ENCODE measurements at places on chromosomes 6 and 20. TPM values are rescaled to one million over a fixed set of nuclear protein-coding genes. Genes with fewer than 3 reads are reported as not detected.

The TRIM15 gene
- total RNA-seq = 2.2 TPM

The PRND gene
- not detected for total RNA-seq

The UBD gene
- total RNA-seq = 33.5 TPM

The PLCB1 gene
- 107 TPM for total RNA-seq

The TRIM40 gene
- not detected for total RNA-seq

The FKBP1C gene
- 0.25 TPM for total RNA-seq

The SIRPB1 gene
- 8.2 TPM for total RNA-seq

The PNPLA1 gene
- total RNA-seq = 0.19 TPM

The TREM1 gene
- 1.4 TPM for total RNA-seq

The SLC32A1 gene
- not detected for total RNA-seq

The PKIB gene
- 5.3 TPM for total RNA-seq

DNA sequence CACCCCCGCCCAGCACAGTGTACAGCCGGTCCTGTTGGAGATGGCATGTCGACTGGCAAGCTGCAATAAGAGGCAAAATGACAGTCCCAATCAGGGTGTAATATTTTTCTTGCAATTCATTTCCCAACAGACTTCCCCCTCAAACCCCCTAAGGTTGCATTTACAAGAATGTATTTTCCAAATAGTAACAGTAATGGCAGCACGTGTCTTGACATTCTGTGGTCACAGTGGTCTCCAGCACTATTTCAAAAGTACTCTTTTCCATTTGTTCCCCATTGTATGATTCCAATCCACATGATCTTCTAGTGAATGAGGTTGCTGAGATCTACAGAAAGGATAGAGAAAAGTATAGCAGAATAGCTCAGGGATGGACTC, 97.8 kb upstream of the CARMIL1 start:
- no peaks in the 10 kb centered on the region for H3K36me3 ChIP-seq
- H3K4me3 ChIP-seq = no peak overlapping the region
- no peak for DNase-seq
- no peaks in the 10 kb centered on the region for H3K27me3 ChIP-seq
- no peaks in the 10 kb centered on the region for H3K4me1 ChIP-seq

GRCh38 chr6:84501315-84501714, 263.1 kb downstream of the TBX18 start:
- no peak for DNase-seq
- H3K27ac ChIP-seq = no peak overlapping the region
- H3K4me3 ChIP-seq = no peak overlapping the region
- no peaks in the 10 kb centered on the region for H3K4me1 ChIP-seq
- no peaks in the 10 kb centered on the region for H3K27me3 ChIP-seq

DNA sequence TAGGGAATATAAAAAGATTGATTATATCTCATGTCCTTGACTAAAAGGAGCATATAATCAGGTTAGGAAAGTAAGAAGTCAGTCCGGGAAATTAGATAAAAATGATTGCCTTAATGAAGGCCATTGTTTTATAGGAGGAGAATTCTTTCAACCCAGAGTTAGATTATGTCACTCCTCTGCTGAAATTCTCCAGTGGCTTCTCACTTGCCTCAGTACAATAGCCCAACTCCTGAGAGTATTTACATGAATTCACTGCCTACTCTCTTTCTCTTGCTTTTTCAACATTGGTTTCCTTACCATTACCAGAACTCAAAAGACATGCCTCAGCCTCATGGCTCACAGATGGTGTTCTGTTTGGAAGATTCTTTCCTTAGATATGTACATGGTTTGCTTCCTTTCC, 114.9 kb downstream of the EPHA7 start:
- no peaks in the 10 kb centered on the region for H3K27me3 ChIP-seq
- no peaks in the 10 kb centered on the region for H3K36me3 ChIP-seq

GRCh38 chr6:142341855-142342330, 40.1 kb downstream of the ADGRG6 start:
- no peak overlapping the region for H3K4me3 ChIP-seq
- DNase-seq = no peak
- H3K27ac ChIP-seq = no peak overlapping the region
- H3K36me3 ChIP-seq = no peaks in the 10 kb centered on the region
- H3K4me1 ChIP-seq = no peaks in the 10 kb centered on the region

DNA sequence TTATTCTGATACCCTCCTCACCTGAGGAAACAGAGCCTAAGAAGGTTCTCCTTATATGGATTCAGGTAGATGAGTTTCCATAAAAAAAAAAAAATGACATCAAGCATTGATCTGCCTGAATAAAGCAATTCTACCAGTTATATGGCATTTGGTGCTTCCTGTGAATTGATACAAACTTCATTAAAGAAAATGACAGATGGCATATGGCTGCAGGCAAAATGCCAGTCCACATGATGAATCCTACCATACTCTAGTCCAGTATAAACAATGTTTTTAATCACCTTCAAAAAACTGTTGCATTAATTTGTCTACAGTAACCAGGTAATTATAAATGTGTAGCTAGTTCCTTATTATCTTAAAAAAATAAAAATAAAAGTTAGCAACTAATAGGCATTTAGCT, 559.2 kb upstream of the FLRT3 start:
- no peaks in the 10 kb centered on the region for H3K36me3 ChIP-seq
- no peaks in the 10 kb centered on the region for H3K4me1 ChIP-seq
- no peak for DNase-seq
- H3K4me3 ChIP-seq = no peak overlapping the region
- no peak overlapping the region for H3K27ac ChIP-seq

GRCh38 chr6:169722362-169723199, 1.7 kb downstream of the PHF10 start:
- H3K27ac ChIP-seq = peak overlapping the region; percentile 84
- peaks cover 7% of the 10 kb centered on the region for H3K4me1 ChIP-seq
- H3K36me3 ChIP-seq = no peaks in the 10 kb centered on the region
- DNase-seq = peak; percentile 85

DNA sequence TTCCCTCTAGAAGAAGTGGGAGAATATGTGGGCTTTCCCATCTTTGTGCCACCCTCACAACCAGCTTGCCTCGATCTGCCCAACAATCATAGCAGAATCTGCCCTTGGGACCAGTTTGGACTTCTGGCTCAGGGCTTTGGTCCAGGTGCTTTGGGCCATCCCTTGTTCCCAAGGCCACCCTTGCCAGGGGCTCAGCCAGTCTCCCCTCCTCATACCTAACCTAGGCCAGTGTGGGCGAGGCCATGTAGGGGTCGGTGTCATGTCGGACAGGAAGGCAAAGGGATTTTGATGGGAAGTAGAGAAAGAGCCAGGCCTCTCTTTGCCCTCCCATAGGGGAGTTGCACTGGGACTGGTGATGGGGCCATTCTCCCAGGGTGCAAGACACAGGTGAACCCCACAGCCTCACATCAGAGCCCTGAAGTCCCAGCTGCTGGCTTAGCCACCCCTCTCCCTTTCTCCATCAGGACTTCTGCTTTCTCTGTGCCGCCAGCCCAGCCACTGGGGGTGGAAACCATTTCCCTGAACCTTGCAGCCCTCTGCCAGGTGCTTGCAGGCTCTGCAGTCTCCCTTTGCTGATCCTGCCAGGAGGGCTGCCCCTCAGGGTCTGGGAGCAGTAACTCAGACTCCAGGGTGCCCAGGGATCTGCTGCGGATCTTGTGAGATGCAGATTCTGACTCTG, 60.7 kb downstream of the SLC24A3 start:
- no peaks in the 10 kb centered on the region for H3K27me3 ChIP-seq
- H3K36me3 ChIP-seq = no peaks in the 10 kb centered on the region
- no peak overlapping the region for H3K4me3 ChIP-seq
- H3K4me1 ChIP-seq = no peaks in the 10 kb centered on the region

- no peak within 1 kb of the TSS for H3K27ac ChIP-seq
- H3K27me3 ChIP-seq = no peaks in the 10 kb centered on the region
- H3K36me3 ChIP-seq = no peaks in the 10 kb centered on the region
- DNase-seq = peak; percentile 62
Observed at GRCh38 chr20:24469116-24469893, at the start of gene SYNDIG1. SYNDIG1 (plus strand) TSS chr20:24469629; CDS start chr20:24543098, 73,469 bp downstream.

DNA sequence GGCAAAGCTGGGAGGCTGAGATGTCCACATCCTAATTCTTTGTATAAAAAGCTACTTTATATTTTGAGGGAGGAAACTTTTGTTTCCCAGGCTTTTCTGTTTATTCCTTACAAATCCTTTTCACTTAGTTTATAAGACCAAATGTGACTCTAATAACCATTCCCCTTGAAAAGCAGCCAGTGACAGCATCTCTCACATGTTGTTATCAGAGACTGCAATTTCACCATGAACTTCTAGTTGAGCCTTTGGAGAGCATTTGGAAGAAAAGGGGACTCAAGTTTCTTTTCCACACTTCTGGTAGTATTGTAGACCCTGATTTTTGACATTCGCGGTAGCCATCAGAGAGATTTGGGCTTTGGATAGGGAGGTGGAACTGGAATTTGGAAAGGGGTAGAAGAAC, 215.8 kb downstream of the RNF144B start:
- H3K27me3 ChIP-seq = no peaks in the 10 kb centered on the region
- H3K4me1 ChIP-seq = no peaks in the 10 kb centered on the region
- H3K4me3 ChIP-seq = no peak overlapping the region
- DNase-seq = no peak
- H3K27ac ChIP-seq = no peak overlapping the region

GRCh38 chr6:54525731-54526130, 217.5 kb downstream of the TINAG start:
- no peaks in the 10 kb centered on the region for H3K27me3 ChIP-seq
- DNase-seq = no peak
- H3K4me3 ChIP-seq = no peak overlapping the region
- H3K4me1 ChIP-seq = no peaks in the 10 kb centered on the region
- H3K27ac ChIP-seq = no peak overlapping the region
- H3K36me3 ChIP-seq = no peaks in the 10 kb centered on the region

DNA sequence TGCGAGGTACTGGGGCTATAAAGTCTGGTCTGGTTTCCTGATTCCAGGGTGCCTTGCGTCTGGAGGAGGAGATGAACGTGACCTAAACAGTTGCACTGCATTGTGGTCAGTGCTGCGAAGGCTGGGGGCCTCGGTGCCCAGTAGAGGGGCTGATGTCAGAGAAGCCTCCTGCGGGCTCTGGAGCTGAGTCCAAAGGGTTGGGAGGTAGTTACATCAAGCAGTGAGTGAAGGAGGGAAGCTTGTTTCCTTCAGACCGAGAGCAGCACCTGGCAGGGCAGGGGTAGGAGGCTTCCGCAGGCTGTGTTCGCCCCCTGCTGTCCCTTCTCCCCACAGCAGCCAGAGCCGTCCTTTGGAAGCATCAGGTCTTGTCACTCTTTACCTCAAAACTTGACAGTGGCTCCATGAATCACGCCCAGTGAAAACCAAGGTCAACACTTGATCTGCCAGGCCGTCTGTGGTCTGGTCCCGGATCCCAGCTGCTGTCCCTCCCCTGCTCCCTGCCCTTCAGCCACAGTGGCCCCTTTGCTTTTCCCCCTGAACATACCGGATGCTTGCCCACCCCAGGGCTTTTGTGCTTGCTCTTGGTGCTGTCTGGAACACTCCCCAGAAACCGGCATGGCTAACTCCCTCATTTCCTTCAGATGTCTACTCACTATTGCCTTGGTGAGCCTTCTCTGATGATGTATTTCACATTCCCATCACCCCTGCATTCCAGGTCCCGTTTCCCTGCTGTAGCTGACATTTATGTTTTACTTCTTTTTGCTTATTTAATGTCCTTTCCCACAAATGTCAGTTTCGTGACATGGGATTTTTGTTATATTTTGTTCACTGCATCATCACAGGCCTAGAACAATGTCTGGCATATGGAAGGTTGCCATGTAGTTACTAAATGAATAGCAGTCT, 7.0 kb downstream of the DYNLRB1 start:
- DNase-seq = peak; percentile 44
- H3K27me3 ChIP-seq = no peaks in the 10 kb centered on the region
- H3K4me3 ChIP-seq = no peak overlapping the region

DNA sequence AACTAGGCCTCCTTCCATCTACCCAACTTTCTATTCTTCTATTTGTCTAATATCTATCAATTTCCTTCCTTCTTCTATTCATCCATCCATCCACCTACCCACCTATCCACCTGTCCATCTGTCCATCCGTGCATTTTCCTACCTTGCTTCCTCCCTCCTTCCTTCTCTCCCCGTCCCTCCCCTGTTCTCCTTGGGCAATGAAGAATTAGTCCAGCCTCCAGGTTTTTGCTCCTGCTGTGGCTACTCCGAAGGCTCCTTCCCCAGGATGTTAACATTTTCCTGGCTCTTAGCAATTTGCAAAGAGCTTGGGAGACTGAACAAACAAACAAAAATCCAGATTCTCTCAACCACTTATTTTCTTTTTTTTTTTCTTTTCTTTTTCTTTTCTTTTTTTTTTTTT, 81.6 kb downstream of the KCNB1 start:
- DNase-seq = peak; percentile 54
- H3K4me3 ChIP-seq = no peak overlapping the region
- no peaks in the 10 kb centered on the region for H3K36me3 ChIP-seq
- no peaks in the 10 kb centered on the region for H3K4me1 ChIP-seq
- H3K27me3 ChIP-seq = no peaks in the 10 kb centered on the region

- no peaks in the 10 kb centered on the region for H3K4me1 ChIP-seq
- no peaks in the 10 kb centered on the region for H3K27me3 ChIP-seq
- no peak overlapping the region for H3K27ac ChIP-seq
- no peaks in the 10 kb centered on the region for H3K36me3 ChIP-seq
Observed at GRCh38 chr6:72305971-72306370, 315.9 kb upstream of the KCNQ5 start.

GRCh38 chr20:8299921-8300320, 167.9 kb downstream of the PLCB1 start:
- H3K27ac ChIP-seq = no peak overlapping the region
- H3K4me1 ChIP-seq = no peaks in the 10 kb centered on the region
- H3K4me3 ChIP-seq = no peak overlapping the region
- H3K36me3 ChIP-seq = no peaks in the 10 kb centered on the region
- no peaks in the 10 kb centered on the region for H3K27me3 ChIP-seq
- no peak for DNase-seq

- DNase-seq = no peak
- no peak overlapping the region for H3K4me3 ChIP-seq
- H3K27ac ChIP-seq = no peak overlapping the region
- H3K36me3 ChIP-seq = peaks cover 31% of the 10 kb centered on the region
- peaks cover 10% of the 10 kb centered on the region for H3K4me1 ChIP-seq
Observed at GRCh38 chr6:111565326-111566221, 40.1 kb downstream of the TRAF3IP2 start.

- no peaks in the 10 kb centered on the region for H3K4me1 ChIP-seq
- no peaks in the 10 kb centered on the region for H3K27me3 ChIP-seq
- DNase-seq = no peak
- H3K36me3 ChIP-seq = no peaks in the 10 kb centered on the region
- no peak overlapping the region for H3K4me3 ChIP-seq
Observed at GRCh38 chr6:90062667-90063066, 168.4 kb downstream of the GJA10 start.

- H3K27me3 ChIP-seq = no peaks in the 10 kb centered on the region
- H3K4me1 ChIP-seq = no peaks in the 10 kb centered on the region
- no peak overlapping the region for H3K4me3 ChIP-seq
- H3K36me3 ChIP-seq = no peaks in the 10 kb centered on the region
- no peak for DNase-seq
Observed at GRCh38 chr20:45111799-45112471, 3.0 kb downstream of the WFDC5 start.

- no peaks in the 10 kb centered on the region for H3K4me1 ChIP-seq
- H3K4me3 ChIP-seq = no peak overlapping the region
- H3K36me3 ChIP-seq = no peaks in the 10 kb centered on the region
- H3K27ac ChIP-seq = no peak overlapping the region
- DNase-seq = no peak
Observed at GRCh38 chr6:50381099-50381415, 331.3 kb upstream of the DEFB112 start.

Data from kidney (tissue), 22 donors.